Endodermal cell (in vitro differentiated cells): ENCODE measurements at places on chromosomes 7 and 10.

- DNase-seq = no peak
Observed at GRCh38 chr10:59588791-59589190, 120.9 kb downstream of the SLC16A9 start.

- DNase-seq = no peak
Observed at GRCh38 chr7:31071645-31072029, 19.5 kb downstream of the ADCYAP1R1 start.

- DNase-seq = no peak
Observed at GRCh38 chr10:59271160-59271559, 91.2 kb downstream of the FAM13C start.

GRCh38 chr10:113169111-113169510 lies 219.1 kb downstream of the TCF7L2 start:
- no peak for DNase-seq
